T-helper 17 cell (primary cell): ENCODE measurements at places on chromosomes 3 and 15. TPM values are rescaled to one million over a fixed set of nuclear protein-coding genes. Genes with fewer than 3 reads are reported as not detected.

- DNase-seq, result no peak
Measured at GRCh38 chr3:141246958-141247301, 15.3 kb downstream of the PXYLP1 start.

GRCh38 chr3:42855219-42855546 is 20.5 kb downstream of the CYP8B1 start:
- no peak for DNase-seq

ITGB5 gene
- 3.1 TPM for total RNA-seq

ZNF860 gene
- 0.25 TPM for total RNA-seq

HTD2 gene
- total RNA-seq, result 6.9 TPM

SERPINI1 gene
- 2.8 TPM for total RNA-seq

DNA sequence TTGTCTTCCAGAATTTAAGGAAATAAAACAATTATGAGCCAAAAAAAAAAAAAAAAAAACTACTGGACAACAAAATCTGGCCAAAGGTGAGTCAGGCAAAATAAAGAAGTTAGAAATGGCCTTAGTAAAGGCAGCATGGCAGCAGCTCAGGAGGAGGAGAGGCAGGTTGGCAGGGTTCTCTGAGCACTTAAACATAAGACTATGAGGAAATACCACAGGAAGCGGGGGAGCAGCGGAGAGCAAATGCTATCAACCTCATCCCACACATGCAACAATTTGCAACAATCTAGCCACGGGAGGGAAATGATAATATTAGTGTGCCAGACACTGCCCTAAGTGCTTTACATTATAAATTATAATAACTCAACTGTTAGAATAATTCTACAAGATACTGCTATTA is 247.3 kb upstream of the NSMCE3 start:
- DNase-seq, result no peak

DNA sequence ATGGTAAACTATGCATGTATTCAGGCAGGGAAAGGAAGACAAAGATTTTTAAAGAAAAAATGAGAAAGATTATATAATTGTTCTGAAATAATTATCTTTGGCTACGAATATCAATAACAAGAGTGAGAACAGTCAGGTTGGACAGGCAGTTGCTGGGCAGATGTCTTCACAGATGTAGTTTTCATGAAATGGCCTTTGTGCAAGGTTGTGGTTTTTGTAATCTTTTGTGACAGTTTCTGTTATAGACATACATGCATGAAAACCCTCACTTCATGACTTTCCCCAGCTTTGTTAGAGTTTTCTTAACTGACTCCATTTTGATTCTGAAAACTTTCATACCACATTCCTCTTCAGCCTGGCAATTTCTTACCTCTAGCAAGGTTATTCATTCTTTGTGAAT is 34.9 kb upstream of the SLC25A36 start:
- DNase-seq, result no peak

MESP2 gene
- total RNA-seq, result not detected

SLC28A1 gene
- not detected for total RNA-seq

GRCh38 chr3:189632242-189632641 is 1.1 kb downstream of the TP63 start:
- no peak for DNase-seq

CHRM5 gene
- total RNA-seq, result not detected

GRCh38 chr3:66302288-66302687 is 81.5 kb downstream of the SLC25A26 start:
- no peak for DNase-seq

NRG4 gene
- not detected for total RNA-seq

CAV3 gene
- total RNA-seq, result not detected

C3orf49 gene
- total RNA-seq, result not detected

- DNase-seq, result no peak
Measured at GRCh38 chr15:83063551-83063950, 3.5 kb downstream of the BTBD1 start.

DNA sequence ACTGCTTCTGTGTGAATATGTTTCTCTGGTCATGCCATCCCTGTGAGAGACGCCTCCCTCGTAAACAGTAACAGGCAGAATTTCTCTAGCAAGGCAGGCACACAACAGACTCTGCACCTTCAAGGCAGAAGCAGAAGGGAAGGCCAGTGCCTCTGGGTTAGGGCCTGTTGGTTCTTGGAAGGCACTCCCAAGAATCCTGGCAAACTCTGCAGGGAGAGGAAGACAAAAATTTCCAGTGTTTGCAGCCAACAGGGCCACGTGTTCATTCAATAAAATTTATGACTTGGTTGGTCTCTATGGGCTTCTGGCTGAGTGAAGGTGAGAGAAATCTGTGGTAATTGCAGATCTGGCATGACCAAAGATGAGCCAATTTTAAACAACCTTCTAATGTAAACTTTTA is 39.3 kb downstream of the NFKBIZ start:
- no peak for DNase-seq

GRCh38 chr3:16523778-16524177 is 10.3 kb upstream of the RFTN1 start:
- DNase-seq, result no peak

SSUH2 gene
- total RNA-seq, result not detected

DNA sequence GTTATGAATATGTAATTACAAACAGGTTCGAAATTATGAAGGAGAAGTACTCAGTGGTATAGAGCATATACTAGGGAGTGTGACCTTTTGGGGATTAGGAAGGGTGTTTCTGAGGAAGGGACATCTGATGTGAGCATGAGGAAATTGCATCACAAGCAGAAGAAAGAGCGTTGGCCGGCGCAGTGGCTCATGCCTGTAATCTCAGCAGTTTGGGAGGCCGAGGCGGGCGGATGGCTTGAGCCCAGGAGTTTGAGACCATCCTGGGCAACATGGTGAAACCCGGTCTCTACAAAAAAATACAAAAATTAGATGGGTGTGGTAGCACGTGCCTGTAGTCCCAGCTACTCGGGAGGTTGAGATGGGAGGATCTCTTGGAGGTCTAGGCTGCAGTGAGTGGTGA is 6.9 kb downstream of the CMTM7 start:
- DNase-seq, result no peak
